ENCODE measurements at places on chromosomes 7 and 10. TPM values are rescaled to one million over a fixed set of nuclear protein-coding genes. Genes with fewer than 3 reads are reported as not detected.

- no peak for DNase-seq
These were observed 1004.9 kb upstream of the POT1 start for GRCh38 chr7:125934539-125934938.

DNA sequence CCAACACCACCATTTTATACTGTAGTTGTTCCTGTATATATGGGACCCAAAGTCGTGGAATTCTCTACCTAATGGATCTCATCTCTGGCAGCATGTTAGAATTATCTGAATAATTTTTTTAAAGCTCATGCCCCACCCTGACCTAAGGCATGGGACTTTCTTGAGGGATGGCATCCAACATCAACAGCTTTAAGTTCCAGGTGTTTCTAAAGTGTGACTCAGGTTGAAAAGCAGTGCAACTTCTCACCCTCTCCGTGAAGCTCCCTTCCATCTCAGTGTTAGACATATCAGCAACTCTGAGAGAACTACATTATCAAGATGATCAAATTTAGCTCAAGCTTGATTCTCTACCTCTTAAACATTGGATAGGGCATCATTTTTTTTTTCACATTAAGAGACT is 18.1 kb upstream of the RAB18 start:
- no peak for DNase-seq

- no peak for DNase-seq
These were observed 540.6 kb downstream of the MDFIC start for GRCh38 chr7:115462301-115463015.

DNA sequence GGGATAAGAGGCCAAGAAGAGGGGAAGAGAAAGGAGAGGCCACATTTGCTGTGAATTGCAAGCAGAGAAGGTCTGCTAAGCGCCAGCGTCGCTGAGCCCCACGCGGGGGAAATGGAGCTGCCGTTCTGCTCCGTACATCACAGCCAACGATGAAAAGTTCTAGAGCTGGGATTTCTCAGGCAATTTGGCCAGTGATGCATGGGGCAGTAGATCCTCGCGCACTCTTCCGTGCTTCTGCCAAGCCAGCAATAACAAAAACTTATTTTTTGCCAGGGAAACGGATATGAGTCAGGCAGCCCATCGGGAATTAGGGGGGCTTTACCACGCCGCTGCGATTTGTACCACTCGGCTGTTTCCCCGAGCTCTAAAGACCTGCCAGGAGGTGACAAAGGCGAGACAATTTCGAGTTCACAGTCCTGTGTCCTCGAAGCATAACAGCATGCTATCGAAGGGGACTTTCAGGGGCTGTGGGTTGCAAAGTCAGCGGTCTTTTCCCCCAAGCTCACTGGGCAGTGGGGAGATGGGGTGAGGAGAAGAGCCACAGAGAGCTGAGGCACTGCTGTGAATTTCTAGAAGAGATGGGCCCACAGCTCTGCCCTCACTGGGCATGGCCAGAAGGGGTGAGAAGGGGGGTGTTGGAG is 30.0 kb upstream of the SLF2 start:
- no peak for DNase-seq

DNA sequence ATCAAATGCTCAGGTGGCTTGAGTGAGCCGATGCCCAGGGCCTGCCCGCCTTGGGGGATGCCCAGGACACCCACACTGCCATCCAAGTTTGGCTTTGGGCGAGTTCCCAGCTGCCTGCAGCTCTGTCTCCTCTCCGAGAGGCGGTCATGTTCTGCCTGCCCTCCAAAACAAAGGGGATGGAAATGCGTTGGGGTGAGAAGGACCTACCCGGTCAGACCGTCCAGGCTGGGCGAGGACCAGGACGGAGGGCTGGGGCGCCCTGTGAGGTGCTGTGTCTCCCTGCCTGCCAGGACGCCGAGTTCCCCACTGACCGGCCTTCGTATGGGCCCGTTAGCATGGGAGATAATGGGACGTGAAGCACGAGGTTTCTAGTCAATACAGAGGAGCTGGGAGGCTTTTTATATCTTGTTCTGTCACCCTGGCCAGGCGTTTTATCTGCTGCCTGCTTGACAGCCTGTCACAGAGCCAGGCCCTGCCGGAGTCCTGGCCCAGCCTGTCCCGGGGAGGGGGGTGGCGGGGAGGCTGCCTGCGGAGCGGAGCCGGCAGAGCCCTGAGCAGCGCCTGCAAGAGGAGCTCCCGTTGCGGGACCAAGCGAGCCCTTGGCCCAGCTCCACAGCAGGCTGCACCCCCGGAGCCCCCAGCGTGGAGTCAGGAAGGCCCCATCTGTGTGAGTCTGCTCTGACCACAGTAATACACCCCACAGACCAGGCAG is 22.0 kb upstream of the ELFN1 start:
- DNase-seq = no peak

GRCh38 chr10:77168861-77169260 is 468.7 kb downstream of the KCNMA1 start:
- no peak for DNase-seq

DNA sequence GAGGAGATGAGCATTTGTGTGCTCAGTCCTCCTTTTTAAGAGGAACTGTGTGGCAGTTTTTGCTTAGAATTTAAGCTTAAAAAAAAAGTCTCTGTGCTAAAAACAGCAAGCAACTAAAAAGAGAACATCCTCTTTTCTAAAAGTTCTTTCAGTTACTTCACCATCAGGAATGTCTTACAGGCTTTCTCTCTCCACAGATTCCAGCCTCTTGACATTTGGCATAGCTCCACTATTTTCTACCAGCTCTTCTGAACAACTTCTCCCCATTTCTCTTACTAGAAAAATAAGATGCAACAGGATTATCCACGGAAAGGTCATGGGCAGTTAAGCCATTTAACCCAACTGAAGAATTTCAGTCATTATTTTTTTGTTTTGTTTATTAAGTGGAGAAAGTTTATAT is 13.2 kb downstream of the PCLO start:
- no peak for DNase-seq

DNA sequence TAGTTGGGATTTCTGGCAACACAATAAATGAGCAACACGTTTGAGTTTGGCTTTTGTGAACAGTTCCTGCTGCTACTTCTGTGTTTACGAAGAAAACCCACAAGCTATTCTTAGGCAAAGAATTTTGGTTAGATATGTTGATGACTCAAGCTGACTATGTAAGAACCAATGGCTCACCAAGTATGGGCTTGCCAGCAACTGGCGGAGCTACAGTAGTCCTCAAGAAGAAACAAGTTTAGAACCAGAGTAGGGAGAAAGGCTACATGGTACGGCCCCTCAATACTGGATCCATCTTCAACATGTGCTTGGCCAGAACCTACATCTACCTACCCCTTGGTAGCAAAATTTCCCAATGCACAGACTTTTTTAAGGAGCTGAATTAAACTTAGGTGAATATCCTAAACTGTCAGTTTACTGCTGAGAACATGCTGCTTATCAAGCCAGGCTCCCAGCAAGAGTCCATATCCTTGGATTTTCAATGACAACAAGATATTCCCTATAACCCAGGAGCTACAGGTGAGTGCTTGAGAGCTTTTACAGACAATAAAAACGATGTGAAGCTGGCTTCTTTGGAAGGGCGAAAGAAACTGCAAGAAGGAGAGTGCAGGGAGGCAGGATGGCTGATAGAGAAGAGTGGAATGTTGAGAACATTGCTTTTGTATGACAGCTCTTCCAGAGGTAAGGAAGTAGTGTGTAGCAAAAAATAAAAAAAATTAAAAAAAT is 74.3 kb upstream of the ASAH2 start:
- DNase-seq = no peak

DNA sequence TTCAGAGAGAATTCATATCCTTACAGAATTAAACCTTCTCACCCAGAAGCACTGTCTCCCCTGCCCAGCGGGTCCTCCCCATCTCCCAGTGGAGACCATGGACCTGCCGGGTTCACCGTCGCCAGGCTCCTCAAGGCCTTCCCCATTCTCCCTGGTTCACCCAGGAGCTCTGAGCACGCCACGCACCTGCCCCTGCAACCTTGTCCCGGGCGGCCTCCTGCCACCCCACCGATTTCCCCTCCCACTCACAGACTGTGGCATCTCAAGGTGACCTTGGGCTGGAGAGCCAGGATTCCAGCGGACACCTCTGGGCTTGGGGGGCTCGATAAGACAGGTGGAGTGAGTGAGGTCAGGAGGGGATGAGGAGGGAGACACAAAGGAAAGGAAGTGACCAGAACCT is 135.3 kb downstream of the PTPRN2 start:
- no peak for DNase-seq

GRCh38 chr7:83036721-83037380 is 125.8 kb downstream of the PCLO start:
- no peak for DNase-seq

DNA sequence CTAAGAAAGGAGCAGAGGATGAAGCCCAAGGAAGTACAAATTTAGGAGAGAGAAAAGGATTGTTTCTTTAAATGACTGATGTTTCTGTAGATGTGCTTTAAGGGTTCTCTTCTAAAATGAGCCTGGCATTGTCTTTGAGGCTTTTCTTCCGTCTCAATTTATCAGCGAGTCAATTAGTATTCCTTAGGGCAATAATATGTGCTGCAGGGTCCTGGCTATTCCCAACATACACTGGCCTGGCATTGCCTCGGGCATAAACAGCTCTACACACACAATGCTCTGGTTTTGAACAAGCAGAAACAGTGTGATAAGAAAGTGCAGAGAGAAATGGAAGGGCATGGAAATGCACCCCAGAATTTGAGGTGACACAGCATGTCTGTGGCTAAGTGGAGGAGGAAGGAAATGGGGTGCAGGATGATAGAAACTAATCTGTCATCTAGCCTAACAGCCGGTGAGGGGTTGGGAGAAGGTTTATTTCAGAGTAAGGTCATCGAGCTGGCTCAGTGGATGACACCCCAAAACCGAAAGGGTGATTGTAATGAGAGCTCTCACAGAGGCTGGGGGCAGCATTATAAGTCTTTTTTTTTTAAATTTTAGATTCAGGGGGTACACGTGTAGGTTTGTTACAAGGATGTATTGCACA is 67.5 kb upstream of the ARHGAP21 start:
- DNase-seq = no peak

GRCh38 chr7:51233374-51233773 is 83.2 kb downstream of the COBL start:
- no peak for DNase-seq

DNA sequence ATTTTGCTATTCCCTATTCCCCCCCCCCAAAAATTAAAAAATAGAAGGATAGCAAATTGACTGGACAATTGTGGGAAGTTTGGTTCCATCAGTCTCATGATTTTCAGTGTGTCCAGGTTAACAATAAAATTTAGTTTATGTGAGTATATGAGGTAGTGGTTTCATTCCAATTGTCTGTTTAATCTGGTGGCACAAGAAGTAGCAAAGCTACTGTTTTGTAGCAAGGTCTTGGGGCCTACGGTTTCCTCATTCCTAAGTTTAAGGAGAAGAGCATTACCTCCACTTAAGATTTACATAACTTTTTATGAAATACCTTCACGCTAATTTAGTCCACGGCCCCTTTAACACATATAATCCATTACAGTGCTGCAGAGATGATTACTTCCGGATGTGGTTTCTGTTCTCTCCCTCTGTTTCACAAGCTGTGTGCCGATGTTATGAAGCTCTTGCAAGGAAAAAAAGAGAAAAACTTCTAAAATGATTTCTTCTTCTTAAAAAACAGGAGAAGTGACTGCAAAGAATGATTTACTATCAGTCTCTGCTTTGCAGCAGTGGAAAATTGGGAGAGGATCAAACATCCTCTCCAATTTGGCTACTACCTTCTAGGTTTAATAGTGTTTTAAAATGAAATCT is 32.7 kb upstream of the NPVF start:
- DNase-seq = no peak

DNA sequence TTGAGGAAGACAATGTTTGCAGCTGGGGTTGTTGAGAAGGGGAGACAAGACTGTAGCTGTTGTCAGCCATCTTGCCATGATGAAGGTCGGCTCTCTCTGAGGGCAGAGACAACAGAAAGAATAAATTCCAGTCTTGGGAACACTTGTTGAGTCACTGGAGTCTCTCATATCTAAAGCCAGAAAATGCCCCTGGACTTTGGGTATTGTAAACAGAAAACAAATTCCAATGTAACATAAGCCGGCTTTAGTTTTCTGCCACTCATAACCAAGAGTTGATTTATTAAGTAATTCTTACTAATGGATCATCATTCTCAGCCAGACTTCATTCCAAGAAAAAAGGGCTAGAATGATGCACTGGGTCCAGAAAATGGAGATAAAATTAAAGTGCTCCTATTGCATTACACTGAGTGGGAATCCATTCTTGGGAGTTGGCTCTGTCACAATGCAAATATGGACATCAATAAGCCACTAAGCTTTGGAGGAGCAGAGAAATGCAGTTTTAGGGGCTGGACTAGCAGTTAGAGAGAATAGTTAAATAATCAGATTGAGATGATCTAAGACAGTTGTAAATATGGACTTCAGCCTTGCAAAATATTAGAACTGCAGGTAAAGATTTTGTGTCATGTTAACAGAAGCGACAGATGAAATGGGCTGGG is 78.9 kb downstream of the ADAM12 start:
- DNase-seq = no peak

DNA sequence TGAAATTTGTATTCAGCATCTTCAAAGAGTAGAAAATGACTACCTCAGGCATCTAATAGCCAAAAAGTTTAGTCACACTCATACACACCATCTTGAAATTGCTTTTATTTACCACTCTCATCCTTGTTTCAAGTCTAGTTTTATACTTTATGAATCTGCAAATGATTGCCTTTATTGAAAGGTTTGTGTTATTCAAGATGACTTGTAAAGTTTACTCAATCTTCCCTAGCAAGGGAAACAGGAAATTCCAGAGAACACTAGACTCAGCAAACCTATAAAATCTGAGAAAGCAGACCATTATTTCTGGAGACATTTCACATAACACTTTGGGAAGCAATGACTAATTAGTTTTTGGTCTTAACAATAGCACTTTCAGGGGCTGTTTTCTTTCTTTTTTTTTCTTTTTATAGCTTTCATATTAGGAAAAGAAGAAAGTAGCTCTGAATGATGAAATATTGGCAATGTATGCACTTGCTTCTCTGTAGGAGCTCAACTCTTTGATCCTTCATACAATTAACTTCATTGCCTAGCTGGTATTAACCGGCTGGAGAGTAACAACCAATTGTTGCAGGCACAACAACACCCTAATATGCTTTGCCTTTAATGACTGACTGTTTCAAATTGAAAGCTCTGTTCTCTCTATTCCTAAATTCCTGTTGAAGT is 68.9 kb upstream of the HDAC9 start:
- DNase-seq = no peak

GRCh38 chr7:32936689-32937088 is 20.6 kb upstream of the FKBP9 start:
- no peak for DNase-seq

The SSC4D gene
- polyA plus RNA-seq = not detected

The OPALIN gene
- polyA plus RNA-seq = not detected

The ANKRD30A gene
- not detected for polyA plus RNA-seq

The ADAM12 gene
- 1.9 TPM for polyA plus RNA-seq

The MKRN1 gene
- 131 TPM for polyA plus RNA-seq

The MYPN gene
- polyA plus RNA-seq = not detected

The MSMB gene
- polyA plus RNA-seq = not detected

The ASAH2 gene
- 3.1 TPM for polyA plus RNA-seq

The BLNK gene
- 1.0 TPM for polyA plus RNA-seq

The TMEM139 gene
- polyA plus RNA-seq = 2.1 TPM

The CACNB2 gene
- polyA plus RNA-seq = 0.36 TPM

The PARD3 gene
- not detected for polyA plus RNA-seq

The HOXA4 gene
- polyA plus RNA-seq = not detected

The HOXA9 gene
- polyA plus RNA-seq = not detected

Measured in CD4-positive, alpha-beta memory T cell (primary cell).